ENCODE measurements at places on chromosomes 5 and 9.

GRCh38 chr9:37390759-37391158, 31.7 kb upstream of the GRHPR start:
- DNase-seq = no peak

- no peak for DNase-seq
Observed at GRCh38 chr5:18798058-18798457, 1163.8 kb downstream of the TAF11L14 start.

DNA sequence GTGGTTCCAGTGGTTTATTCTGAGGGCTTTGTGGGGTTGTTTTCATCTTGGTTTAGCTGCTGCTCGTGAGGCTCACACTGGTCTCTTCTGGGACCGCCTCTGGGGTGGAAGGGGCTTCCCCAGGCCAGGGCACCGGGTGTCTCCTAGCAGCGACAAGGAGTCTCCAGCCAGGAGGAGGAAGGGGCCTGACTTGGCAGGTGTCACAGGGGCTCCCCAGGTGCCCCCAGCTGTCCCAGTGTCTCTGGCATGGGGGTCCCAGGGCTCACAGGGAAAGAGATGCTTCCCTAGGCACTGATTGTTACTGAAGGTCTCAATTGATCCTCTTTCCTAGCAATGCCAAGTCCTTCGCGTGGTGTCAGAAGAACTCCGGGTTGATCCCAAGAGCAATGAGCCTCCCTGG, 241.1 kb upstream of the IRX4 start:
- no peak for DNase-seq

DNA sequence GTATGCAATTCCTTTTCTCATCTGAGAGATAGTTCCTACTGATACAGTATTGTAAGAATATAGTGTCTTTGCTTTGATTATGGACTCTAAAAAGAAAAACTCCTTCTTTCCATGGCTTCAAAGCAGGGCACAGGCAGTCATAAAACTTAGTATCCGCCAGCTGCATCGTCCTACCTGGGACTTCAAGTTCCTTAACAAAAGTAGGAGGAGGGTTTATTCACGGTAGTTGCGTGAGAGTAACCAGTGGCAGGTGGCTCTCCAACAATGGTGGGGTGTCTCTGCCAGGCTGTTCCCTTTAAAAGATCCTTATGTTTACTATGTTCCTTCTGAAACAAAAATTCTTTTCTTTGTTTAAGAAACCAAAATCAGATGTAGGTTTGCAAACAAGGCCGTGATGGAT, 173.5 kb upstream of the DMAC1 start:
- no peak for DNase-seq

- DNase-seq = no peak
Observed at GRCh38 chr9:7976856-7977255, 177.3 kb upstream of the DMAC1 start.

Data from stimulated activated CD4-positive, alpha-beta T cell treated with anti-CD3 and anti-CD28 coated beads, Interleukin-12 subunit alpha, Interleukin-12 subunit beta, amount 100 ng/mL, for 48 hours (primary cell).